ENCODE measurements at places on chromosomes 5 and 9.

- DNase-seq: no peak
Observed at GRCh38 chr9:127801955-127802575, 617 bp upstream of the FPGS start.

GRCh38 chr5:143073766-143074165, 303.6 kb downstream of the ARHGAP26 start:
- DNase-seq: no peak

DNA sequence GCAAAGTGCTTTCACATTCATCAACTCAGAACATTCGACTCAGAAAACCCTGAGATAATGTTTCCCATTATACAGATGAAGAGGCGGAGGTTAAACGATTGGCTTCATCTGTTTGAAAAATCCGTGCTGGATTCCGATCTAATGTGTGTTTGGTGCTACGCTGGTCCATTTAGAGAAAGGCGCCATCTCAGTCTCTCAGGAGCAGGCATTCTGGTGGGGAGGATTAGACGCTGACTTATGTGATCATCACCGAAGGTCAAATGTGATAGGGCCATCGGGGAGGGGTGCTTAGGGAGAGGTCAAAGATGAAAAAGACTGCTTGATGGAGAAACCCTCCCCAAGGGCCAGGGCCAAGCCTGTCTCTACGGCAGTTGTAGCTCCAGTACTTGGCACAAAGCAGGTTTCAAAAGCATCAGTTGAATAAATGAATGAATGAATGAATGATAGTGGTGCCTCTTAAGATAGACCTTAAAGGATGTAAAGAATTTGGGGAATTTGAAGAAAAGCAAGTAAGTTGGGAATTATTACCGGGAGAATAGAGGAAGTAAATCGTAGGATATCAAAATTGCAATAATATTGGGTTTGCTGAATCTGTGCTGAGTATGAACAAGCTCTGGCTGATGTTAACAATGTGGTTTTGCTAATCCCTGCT, 160.6 kb upstream of the SHB start:
- DNase-seq: no peak

DNA sequence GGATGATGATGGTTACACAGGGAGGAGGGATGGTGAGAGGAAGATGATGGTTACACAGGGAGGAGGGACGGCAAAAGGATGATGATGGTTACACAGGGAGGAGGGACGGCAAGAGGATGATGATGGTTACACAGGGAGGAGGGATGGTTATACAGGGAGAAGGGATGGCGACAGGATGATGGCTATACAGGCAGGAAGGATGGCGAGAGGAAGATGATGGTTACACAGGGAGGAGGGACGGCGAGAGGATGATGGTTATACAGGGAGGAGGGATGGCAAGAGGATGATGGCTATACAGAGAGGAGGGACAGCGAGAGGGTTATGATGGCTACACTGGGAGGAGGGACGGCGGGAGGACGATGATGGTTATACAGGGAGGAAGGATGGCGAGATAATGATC, 64.1 kb upstream of the FCN1 start:
- DNase-seq: no peak

GRCh38 chr5:81075041-81075440, 114.9 kb downstream of the RASGRF2 start:
- no peak for DNase-seq

- no peak for DNase-seq
Observed at GRCh38 chr9:110141227-110141793, 66.6 kb downstream of the C9orf152 start.

DNA sequence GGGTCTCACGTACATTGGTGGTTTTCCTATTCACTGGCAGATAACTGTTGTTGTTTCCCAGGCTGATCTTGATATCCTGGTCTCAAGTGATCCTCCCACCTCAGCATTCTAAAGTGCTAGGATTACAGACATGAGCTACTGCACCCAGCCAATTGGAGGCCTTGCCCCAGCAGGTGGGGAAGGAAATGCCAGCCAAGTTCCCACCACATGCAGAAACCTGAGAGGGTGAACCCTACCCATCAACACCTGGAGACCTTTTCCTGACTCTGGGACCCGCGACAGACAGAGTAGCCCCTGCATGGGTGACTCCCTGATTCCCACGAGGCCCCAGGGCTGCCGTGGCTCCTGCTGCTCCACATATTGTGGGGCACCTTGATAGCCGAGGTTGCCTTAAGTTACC, 107.7 kb downstream of the GDA start:
- DNase-seq: no peak

DNA sequence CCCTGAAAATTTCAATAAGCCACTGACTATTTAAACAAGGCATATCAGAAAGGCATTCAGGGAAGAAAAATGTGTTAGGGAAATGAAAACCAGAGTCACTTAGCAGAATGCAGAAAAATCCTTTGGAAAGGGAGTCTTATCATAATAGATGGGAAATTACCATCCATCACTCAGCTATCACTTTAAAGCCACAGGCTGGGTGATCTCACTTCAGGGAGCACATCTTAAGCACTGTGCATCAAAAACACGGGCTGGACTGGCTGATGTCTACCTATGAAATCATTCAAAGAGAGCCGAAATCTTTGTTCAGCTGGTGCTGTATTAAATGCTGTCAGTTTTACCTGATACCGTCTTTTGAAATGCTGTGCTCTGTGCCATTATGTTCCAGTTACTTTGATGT, 73.5 kb downstream of the C9orf57 start:
- DNase-seq: no peak

DNA sequence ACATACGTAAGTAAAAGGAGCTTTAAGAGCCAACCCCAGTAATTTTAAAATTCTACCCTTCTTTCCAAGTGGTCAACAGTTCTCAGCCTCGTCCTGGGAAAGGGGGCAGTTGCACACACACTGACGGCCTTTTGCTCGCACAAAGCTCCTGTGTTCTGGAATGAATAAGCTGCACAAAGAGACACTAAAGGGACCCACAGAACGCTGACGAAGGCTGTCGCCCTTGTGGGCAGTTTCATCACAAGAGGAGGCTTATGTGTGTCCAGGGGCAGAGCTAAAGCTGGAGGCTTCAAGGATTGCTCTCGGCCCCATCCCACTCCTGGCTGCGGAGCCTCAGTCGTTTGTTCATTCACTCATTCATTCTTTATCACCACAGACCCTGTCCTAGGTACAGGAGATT, 67.0 kb upstream of the NEK6 start:
- DNase-seq: no peak

DNA sequence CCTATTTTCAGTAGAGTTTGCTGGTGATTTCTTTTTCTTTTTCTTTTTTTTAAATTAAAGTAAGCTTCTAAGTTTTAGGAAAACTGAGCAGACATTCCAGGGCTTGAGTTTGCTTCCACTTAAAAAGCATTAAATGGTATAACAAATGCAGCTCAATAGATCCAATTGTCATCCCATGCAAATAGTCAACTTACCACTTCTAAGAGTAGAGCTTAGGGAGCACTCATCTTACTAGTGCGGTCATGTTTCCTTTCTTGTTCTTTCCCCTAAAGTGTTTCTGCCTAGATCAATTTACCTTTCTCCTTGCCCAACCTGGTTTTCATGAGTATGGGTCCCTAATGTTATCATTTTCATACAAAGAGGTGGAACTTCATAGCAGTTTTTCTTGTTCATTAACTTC, 13.0 kb upstream of the CEP120 start:
- DNase-seq: no peak

DNA sequence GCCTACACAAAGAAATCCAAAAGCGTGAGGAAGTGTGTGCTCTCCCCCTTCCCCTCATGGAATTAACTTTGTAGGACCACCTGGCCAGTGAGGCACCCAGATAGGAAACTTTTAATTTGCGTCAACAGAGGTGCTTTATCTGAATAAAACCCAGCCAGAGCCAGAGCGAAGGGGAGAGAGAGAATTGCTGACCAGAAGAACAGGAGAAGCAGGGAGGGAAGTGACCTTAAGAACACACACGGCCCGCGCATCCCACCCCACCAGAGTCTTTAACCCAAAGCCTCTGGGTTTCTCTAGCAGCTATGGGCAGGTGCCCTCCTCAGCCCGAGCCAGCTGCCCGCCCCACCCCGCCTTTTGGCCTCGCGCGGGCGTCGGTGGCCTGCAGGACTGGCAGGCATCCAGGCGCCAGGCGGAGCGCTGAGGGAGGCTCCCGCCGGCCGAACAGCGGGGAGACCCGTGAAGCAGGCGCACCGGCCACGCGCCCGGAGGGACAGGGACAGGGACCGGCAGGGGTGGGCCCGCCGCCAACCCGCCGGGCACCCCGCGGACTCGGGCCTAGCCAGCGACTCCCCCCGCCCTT, 580 bp downstream of the ERAP1 start:
- DNase-seq: peak; percentile 15

DNA sequence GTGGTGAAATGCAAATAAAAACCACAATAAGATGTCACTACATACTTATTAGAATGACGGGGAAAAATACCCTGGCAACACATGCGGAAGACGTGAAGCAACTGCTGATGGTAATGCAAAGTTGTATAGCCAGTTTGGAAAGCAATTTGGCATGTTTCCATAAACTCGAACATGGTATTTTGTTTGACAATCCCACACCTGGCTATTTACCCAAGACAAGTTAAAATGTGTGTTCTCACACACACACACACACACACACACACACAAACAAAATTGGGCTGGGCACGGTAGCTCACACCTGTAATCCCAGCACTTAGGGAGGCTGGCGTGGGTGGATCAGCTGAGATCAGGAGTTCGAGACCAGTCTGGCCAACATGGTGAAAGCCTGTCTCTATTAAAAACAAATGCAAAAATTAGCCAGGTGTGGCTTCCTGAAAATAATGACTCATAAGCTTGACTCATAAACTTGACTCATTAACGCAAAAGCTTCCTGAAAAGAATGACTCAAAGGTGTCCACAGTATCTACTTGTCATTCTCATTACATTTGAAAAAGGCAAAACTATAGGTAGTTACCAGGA, 456.5 kb downstream of the CDH18 start:
- no peak for DNase-seq

DNA sequence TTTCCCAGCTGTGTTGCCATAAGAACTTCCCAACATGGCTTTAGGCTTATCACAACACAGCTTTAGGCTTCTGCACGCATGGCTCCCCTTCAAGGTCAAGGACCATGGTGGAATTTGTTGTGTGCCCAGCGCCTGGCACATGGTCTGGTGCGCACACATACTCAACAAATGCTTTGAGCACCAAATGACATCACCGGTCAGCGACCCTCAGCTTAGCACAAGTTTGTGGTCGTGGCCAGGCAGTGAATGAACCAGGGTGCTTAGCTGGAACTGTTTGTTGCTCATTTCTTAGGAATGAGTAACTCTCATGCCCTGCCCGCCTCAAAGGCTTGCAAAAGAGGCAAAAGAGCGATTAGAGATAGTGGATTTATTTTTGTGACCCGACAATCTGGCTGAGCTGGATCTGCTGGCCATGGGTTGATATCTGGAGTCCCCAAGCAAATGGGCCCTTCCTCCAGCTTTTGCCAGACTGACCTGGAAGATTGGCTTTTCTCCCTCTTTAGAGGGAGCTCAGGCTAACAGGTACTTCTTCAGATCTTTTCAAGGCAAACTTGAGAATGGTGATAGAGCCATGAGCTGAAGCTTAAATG, 58.9 kb downstream of the DAP start:
- DNase-seq: no peak

- DNase-seq: no peak
Observed at GRCh38 chr9:95107976-95108375, 209.5 kb downstream of the FANCC start.

DNA sequence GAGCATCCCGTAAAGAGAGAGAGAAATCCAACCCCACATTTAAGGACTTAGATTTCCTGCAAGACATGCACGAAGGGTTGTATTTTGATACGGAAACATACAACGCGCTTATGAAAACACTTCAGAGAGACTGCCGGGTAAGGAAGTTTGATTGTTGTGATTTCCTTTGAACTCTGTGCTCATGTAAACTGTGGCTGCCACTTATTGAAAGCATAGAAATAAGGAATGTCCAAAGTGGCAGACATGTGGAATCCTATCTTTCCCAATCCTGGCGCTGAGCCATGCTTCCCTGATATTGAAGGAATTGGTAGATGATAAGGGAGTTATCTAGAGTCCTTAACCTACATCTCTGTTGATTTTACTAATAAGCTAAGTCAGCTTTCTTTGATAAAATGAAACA, 119.4 kb downstream of the PRKACG start:
- no peak for DNase-seq

- no peak for DNase-seq
Observed at GRCh38 chr5:139897342-139897741, 101.7 kb downstream of the PSD2 start.

DNA sequence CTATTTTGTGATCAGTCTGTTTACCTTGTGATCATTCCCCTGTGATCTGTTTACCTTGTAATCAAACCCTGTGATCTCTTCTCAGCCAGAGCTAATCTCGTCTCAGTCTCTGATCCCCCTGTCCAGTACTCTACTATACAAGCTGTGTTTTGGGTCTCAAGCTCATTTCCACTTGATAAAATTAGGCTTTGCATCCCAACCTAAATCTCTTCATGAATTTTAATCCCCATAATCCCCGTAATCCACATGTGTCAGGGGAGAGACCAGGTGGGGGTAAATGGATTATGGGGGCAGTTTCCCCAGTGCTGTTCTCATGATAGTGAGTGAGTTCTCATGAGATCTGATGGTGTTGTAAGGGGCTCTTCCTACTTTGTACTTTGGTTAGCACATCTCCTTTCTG, 157.2 kb downstream of the PRR16 start:
- DNase-seq: no peak

DNA sequence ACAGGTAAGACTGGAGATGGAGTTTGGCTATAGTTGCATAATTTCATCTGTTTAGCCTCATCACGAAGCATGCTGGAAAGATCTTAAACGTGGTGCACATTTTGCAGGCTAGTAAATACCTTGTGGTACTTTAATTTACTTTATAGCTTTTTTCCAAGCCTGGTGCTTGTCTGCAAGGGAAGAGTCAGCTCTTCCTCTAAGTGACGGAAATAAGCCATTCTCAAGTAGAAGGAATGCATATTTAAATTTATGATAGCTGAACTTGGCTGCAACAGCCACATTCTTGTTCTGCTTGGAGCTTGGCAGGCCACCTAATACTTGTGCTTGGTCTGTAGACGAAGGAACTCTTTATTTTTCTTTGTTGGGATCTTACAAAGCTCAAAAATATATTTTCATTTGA, 188.0 kb upstream of the PIK3R1 start:
- DNase-seq: no peak

GRCh38 chr5:84072339-84072738, 312.3 kb downstream of the EDIL3 start:
- DNase-seq: no peak

GRCh38 chr5:170740551-170741205, 42.8 kb upstream of the GABRP start:
- DNase-seq: no peak

DNA sequence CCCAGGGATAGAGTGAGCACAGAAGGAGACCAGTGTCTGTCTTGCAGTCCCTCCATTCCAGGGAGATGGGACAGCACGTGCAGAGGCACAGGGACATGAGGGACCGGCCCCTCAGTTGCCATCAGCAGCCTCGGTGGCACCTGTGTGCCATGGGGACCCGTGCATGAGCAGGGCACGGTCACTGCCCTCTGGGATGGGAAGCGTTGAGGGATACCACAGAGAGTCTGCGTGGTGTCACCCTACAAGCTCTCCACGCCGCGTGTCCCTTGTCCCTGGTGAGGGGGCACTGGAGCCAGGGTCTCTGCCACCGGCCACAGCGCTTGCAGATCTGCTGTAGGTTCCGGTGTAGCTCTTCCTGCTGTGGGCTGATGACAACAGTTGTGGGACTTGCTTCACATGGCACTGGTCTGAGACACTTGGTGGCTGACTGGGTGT, 108.1 kb downstream of the CACNA1B start:
- DNase-seq: no peak

GRCh38 chr5:145233461-145233860, 601.7 kb downstream of the PRELID2 start:
- DNase-seq: no peak
